ENCODE measurements at places on chromosomes 1 and 21.

DNA sequence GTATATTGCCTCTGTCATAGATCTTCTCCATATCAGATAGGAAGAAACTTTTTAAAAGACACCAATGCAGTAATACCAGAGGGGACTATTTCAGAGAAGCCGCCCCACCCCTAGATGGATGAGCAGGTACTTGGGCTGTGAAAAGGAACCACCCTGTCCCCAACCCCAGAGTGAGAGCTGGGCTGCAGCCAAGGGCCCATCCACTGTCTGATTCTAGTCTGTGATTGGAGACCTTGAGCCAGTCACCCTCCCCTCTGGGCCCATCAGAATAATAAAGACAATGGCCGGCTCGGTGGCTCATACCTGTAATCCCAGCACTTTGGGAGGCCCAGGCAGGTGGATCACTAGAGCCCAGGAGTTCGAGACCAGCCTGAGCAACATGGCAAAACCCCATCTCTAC, 5.0 kb downstream of the CLEC20A start:
- DNase-seq, result no peak

GRCh38 chr1:185156288-185156853, 382 bp downstream of the TRMT1L start:
- no peak for DNase-seq

DNA sequence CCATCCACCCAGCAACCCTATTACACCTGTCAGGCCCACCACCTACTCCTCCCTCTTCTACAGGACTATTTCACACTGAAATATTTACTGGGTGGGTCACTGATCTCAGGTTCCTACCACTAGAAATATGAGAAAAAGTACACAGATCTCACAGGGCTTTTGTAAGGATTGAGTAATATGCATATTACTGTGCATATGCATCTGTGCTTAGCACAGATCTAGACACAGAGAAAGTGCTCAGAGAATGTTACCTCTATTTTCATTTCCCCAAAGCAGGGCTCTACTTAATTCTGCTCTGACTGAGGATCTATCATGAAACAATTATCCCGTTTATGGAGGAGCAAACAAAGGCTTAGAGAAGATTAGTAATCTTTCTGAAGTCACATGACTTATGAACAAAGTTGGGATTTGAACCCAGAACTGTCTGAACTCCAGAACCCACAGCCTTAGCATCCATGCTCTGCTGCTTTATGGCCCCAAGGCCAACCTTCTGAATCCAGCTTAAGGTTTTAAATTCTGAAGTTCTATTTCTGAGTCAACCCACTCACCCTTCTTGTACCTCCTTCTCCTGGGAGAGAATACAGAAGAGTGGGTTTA, 11.8 kb downstream of the TSSK3 start:
- DNase-seq, result no peak

DNA sequence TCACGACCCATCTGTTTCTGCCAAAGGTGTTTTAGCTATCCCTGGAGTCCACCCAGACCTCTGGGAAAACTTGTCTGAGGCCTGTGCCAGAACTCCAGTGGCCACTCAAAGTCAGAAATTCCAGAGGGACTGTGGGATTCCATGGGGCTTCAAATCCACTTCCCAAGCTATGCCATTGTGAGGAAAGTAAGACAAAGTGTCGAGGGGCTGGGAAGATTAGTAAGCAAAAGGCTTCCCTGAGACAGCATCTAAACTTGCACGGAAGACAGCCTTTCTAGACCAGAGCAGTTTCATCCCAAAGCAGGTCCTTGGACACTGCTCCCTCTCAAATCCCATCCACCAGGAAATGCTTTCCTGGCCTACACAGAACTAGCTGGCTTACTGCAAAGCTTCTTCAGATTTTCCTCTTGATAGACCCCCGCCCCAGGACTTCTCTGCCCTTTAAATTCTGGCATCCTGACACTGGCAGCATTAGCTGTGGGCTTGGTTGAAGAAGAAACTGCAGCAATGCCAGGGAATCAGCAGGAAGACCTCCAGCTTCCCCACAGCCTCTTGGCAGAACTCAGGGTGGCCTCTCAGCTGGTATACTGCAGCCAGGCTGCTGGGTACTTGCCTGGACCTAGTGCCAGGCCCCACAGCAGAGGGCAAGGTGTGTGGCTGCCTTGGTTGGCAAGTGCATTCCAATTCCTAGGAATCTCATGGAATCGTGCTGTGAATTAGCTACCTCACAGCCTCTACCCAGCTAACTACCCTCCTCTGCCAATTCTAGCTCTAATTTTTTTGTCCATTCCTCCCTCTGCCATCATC, 27.3 kb upstream of the LMX1A start:
- DNase-seq, result no peak

DNA sequence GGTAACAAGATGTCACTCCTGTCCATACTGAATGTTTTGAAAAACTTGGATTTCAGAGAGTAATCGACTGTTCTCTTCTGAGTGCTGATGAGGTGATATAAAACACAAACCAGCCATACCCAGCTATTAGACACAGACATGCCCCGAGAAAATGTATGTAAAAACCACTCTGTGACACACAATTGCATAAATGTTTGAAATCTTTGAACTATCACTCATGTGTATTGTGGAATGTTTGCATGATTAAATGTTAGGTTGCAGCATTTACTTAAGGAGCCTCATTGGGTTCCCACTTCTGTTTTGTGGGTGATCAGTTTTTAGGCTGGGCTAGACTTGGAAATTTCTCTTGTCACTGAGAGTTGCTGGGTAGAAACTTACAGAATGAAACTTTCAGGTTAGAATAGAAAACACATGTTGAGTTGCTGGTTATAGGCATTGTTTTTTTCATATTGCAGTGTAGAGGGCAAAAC, 270.4 kb upstream of the B3GALT2 start:
- no peak for DNase-seq

GRCh38 chr1:111624382-111624781, 4.8 kb downstream of the RAP1A start:
- DNase-seq, result no peak

GRCh38 chr1:3910049-3910731, 10.1 kb upstream of the C1orf174 start:
- DNase-seq, result no peak

GRCh38 chr1:92362970-92363369, 64.1 kb downstream of the RPAP2 start:
- no peak for DNase-seq

GRCh38 chr1:195933835-195934234, 674.4 kb downstream of the KCNT2 start:
- no peak for DNase-seq

DNA sequence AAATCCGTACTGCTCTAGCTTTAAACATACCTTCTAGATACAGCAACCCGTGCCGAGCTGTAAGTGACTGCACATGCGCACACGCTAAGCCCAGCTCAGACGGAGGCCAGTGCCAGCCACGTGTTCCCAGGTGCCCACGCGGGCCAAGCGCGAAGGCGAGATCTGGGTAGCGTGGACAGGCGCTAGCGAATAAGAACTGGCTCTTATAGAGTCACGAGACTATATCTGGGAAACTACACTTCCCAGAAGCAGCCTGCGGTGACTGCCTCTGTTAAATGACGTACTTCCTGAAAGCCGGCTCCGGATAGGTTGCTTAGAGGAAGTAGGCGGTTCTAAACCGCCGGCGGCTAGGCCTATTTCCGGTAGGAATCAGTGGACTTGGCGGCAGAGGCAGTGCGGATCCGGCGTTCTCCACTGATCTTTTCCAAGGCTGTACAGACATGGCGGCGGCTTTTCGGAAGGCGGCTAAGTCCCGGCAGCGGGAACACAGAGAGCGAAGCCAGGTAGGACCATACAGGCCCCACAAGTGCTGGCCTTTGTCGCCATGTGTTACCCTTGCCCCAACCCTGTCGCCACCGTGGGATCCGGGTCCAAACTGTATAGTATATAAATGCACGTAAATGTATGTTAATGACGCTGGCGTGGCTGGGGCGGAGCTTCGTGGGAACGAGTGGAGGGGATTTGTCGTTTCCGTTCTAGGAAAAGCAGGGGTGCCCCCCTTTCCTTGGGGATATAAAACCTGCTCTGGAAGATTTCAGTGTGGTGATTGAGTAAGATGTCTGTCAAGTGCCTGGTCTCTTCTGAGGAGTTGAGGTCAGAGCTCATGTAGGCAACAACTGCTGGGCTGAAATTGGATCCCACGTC, at the start of gene UTP11:
Gene UTP11, plus strand, starts transcription at position 372 of the 864 bp plus-strand sequence. Its CDS starts 69 bp downstream, at position 441.
- DNase-seq, result peak; percentile 85

DNA sequence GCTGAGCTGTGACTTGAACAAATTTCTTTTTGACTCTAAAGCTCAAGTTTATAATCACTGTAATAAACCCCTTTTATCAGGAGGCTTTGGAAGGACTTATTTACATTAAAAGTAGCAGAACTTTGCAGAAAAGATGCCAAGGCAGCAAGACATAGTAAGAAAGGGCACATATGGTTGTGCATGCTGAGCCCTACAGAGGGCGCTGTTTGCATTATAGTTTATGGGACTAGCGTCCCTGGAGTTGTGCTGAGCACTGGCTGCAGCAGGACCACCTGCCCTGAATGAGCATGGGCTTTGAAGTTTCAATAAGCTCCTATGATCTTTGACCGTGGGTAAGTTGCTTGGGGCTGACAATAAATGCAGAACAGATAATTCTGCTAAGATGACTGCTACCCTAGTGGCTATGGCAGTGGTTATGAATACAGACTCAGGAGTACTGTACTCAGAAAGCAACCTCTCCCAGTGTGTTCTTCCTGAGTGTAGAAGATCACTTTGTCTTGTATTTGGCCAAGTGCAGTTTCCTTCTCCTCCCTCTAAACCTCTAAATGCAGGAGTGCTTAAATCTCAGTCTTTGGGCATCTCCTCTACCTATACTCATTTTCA, 45.4 kb upstream of the USP1 start:
- peak; percentile 35 for DNase-seq

GRCh38 chr1:157269656-157270375, 131.6 kb upstream of the ETV3 start:
- DNase-seq, result no peak

- DNase-seq, result no peak
These were observed 49.9 kb downstream of the KAZN start for GRCh38 chr1:14648391-14648790.

GRCh38 chr1:7726623-7727022, 44.5 kb upstream of the VAMP3 start:
- DNase-seq, result no peak

GRCh38 chr1:24294228-24294672, 24.9 kb upstream of the GRHL3 start:
- DNase-seq, result no peak

GRCh38 chr1:181140891-181141290, 52.4 kb downstream of the IER5 start:
- peak; percentile 25 for DNase-seq

DNA sequence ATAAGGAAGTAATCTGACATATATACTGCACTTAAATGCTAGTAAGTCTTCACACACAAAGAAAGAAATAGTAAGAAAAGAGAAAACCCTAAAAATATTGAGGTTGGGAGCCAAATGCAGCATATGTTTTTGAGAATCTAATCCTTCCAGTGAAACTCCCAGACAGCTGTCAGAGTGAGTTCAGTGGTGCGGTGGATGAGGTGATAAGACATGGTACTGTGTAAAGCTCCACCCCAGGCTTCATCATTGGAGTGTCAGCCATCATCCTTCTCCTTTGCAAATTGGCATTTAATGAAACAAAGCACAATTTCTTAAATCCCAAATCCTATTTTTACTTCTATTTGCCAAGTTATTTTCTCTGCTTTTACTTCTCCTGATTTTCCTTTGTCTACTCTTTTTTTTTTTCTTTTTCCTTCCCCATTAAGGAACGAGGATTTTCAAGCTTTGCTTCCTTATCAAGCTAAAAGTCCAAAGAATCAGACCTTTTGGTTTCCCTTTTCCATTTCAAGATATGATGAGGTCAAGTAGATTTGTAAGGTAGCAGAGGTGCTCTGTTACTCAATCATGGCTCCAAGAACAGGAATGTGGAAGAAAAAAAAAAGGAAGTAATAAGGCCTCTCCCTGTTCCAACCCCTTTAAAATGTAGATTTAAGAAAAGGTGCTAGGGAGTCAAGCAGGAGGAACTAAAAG, 343.3 kb downstream of the SETD4 start:
- DNase-seq, result no peak

GRCh38 chr1:57324388-57324787, 99.5 kb downstream of the DAB1 start:
- no peak for DNase-seq

GRCh38 chr21:42467140-42467983, 28.7 kb downstream of the RSPH1 start:
- no peak for DNase-seq

DNA sequence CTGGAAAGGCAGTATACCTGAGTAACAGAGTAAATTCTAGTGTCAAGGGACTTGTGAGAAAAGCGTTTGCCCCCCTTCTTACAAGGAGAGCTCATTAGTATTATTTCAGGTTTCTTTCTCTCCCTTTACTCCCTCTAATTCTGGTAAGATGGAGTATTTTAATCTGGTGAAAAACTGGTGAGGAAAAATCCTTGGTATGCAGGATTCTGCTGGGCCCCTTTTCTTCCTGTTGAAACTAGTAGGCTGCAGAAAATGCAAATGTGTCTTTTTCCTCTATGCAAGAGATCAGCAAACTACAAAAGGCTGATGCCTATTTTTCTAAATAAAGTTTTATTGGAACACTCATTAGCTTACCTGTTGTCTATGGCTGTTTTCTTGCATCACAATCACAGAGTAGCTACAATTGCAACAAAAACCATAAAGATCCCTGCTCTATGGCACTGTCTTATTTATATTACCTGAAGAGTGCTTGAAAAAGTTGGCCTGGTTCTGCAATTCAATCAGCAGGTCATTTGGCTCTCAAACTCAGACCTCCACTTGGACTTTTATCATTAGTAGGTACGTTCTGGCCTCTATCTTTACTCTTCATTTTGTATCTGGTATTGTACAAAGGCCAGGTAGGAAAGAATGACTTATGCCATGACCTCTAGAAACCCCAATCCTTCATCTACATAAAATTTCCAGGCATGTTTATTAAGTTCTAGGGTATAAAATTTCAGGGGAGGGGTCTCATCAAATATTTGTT, 109.6 kb downstream of the AKT3 start:
- DNase-seq, result no peak

DNA sequence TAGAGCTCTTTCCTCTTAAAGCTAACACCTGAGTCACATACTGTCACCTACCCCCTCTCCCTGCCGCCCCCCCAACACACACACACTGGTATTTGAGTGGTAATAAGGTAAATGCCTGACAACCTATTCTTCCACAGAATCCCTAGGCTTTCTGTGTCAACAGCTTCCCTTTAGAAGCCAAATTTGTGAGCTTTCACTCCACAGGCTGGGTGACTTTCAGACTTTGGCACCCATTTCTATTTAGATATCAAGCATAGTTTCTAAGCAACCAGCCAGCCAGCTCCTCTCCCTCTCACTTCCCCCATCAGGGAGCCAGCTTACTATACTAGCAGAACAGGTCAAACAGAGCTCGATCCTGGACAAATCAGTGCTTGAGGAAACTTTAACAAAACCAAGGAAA, 3.2 kb upstream of the C1orf74 start:
- no peak for DNase-seq

DNA sequence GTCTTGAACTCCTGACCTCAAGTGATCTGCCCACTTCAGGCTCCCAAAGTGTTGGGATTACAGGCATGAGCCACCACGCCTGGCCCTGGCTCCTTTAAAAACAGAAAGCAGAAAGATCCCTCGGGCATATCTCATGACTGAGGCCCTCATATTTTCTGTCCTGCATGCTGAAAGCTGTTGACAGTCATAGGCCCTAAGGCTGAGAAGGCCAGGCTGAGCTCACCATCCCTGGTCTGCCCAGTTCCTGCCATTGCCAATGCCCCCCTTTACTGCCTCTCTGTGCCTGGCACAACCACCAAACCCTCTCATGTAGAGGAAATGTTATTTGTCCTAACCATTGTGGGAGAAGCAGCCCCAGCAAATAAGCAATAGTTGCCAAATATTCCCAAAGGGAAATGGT, 12.7 kb downstream of the CD34 start:
- no peak for DNase-seq

Measured in activated CD4-positive, alpha-beta T cell treated with anti-CD3 and anti-CD28 coated beads, Interleukin-2, amount 50 U/mL, for 48 hours (primary cell).